ENCODE measurements at places on chromosomes 3 and 15.

DNA sequence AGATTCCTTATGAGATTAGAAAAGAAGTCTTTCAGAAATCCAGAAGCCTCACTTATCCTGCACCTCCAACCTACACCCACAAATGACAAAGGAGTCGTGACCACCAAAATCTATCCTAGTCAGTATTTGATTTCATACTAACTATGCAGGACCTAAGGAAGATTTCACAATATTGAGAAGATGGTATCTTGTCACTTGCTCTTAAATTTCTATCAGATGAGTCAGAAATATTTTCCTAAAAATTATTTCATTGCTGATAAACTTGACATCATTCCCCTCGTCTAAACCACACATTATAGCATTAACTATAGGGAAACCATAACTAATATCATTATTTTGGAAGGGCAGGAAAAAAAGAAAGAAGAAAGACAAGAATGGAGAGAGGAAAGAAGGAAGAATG lies 138.0 kb upstream of the THBS1 start:
- DNase-seq = no peak

DNA sequence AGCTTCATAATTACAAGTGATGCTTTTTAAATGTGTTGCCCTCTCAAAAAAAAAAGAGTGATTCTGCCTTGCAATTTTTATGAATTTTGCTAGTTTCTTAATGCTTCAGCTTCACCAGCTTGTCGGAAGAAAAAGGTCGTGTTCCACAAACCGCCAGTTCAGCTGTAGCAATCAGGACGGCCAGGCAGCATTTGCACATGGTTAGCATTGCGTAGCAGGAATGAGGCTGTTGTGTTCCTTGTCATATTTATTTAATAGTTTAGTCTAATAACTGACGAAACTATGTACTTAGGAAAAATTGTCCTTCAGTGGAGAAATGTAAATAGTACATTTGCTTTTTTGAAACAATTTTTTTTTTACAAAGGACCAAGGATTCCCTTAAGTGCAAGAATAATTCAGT lies 64.9 kb upstream of the SELENOK start:
- DNase-seq = no peak

GRCh38 chr15:73320619-73321180 lies 48.1 kb downstream of the HCN4 start:
- no peak for DNase-seq

GRCh38 chr3:153666991-153667740 lies 454.0 kb upstream of the ARHGEF26 start:
- no peak for DNase-seq

- DNase-seq = peak; percentile 54
These were observed 3.1 kb downstream of the GP5 start for GRCh38 chr3:194395778-194396538.

GRCh38 chr3:101143012-101143411 lies 149.8 kb upstream of the ABI3BP start:
- no peak for DNase-seq

- DNase-seq = no peak
These were observed 12.2 kb upstream of the MAPK6 start for GRCh38 chr15:52006702-52007340.

GRCh38 chr15:68774521-68775235 lies 46.0 kb downstream of the ANP32A start:
- DNase-seq = no peak

DNA sequence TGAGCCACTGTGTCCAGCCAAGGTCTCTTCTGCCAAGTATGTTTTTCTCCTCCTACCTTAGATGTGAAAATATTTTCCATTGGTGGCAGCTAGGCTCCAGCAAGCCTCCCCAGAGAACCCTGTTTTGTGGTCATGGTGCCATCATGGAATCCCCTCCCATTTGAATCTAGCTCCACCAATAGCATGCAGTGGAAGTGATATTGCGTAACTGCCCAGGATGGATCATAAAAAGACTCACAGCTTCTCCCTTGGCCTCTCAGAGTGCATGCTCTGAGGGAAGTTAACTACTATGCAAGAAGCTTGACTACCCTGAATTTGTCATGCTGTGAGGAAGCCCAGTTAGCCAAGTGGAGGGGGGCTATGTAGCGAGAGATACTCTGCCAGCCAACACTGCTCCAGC lies 27.5 kb downstream of the CRYGS start:
- no peak for DNase-seq

DNA sequence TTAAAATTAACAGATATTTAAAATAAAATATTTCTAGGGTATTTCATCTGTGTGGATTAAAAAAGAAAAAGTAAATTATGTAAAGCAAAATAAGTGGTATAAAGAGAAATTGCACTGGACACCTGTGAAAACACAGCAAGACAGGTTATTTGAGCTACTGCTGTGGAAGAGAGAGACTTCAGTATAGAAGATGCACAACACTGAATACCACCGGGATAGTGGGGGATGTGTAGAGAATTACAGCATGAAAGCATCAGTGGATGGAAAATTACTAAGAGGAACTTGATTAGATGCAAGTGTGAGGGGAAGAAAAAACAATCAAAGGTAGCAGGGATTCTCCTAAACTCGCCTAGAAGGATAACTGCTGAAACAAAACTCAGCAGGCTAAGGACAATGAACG lies 1242.5 kb upstream of the GBE1 start:
- no peak for DNase-seq

DNA sequence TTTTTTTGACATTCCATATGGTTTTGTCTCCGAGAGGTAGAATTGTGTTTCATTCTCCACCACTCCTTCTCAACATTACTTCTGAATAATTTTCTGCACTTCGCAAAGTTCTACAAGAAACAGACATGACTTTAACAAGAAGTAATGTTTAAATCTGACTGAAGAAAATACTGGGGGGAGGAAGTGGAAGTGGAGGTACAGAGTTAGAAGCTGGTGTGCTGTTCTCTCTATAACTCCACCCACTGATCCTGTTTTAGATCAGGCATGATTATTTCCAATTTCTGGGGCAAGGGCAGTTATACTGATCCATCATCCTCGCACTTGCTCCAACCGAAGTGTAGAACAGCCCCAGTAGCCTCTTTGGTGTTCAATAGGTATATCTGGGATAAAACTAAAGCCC lies 9.2 kb upstream of the MCCC1 start:
- no peak for DNase-seq

GRCh38 chr3:32181365-32181764 lies 57.1 kb upstream of the CMTM8 start:
- no peak for DNase-seq

DNA sequence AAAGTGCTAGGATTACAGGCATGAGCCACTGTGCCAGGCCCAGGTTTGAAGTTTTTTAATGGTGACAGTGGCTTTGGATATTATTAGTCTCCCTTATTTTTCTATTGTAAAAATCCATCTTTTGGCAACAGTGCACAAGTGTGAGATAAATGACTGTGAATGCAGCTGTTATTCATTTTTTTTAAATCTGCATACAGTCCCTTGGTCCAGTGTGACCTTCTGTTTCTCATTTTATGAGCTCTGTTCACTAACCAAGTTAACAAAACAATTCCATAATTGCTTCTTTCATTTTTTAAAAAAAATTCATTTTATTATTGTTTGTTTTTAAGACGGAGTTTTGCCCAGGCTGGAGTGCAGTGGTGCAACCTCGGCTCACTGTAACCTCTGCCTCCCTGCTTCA lies 381.8 kb downstream of the NAALADL2 start:
- DNase-seq = no peak

GRCh38 chr3:28826840-28827239 lies 454.0 kb upstream of the RBMS3 start:
- DNase-seq = no peak

DNA sequence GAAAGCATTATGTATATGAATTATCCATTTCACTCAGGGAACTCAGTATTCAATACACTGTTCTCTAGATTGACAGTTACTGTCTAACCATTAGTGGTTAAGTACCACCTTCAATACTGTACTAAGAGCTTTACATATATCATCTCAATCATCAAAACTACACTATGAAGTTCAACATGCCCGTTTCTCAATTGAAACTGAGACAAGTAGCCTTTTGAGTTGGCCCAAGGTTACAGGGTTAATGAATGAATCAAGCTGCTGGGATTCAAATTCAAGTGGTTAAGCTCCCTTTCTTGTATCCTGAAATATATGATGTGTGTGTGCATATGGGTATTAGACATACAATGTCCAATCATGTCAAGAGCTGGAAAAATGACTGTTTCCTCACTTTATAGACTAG lies 5.8 kb downstream of the TASOR start:
- DNase-seq = no peak

GRCh38 chr3:87354398-87354797 lies 78.0 kb upstream of the POU1F1 start:
- no peak for DNase-seq

- peak; percentile 21 for DNase-seq
These were observed 89.3 kb downstream of the SLCO3A1 start for GRCh38 chr15:91942720-91943394.

DNA sequence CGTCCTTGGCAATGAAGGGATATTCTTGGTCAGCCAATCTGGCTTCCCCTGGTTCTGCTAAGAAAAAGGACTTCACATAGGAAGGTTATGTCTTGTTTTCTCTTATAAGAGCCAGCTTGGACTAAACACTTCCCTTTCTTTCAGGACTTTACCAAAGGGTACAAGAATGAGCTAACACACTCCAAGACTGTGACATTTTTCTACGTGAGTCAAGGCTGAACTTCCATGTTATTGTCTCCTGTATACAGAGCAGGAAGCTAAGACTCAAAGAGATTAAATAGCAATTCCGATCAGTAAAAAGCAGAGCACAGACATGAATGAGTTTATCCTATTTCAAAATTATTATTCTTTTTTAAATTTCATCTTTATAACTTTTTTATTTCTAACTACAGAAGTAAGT lies 63.3 kb upstream of the STT3B start:
- no peak for DNase-seq

DNA sequence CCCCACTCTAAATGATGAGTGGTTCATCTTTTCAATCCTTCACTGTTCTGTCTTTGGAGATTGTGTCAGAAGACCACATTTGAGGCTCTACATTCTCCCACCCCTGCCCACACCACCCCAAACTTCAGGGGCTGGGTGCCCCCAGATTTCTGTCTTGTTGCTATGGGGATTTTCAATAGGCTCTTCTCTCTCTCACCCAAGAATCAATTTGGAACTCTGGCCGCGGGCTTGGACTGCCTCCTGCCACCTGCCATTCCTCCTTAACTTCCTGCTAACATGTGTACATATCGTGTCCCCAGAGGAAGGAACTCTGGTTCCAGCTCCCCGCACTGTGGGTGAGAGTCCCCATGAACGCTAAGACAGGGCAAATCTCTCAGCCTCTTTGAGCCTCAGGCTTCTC lies 67.4 kb upstream of the LARS2 start:
- no peak for DNase-seq

- DNase-seq = no peak
These were observed 36.8 kb upstream of the XXYLT1 start for GRCh38 chr3:195307711-195308110.

DNA sequence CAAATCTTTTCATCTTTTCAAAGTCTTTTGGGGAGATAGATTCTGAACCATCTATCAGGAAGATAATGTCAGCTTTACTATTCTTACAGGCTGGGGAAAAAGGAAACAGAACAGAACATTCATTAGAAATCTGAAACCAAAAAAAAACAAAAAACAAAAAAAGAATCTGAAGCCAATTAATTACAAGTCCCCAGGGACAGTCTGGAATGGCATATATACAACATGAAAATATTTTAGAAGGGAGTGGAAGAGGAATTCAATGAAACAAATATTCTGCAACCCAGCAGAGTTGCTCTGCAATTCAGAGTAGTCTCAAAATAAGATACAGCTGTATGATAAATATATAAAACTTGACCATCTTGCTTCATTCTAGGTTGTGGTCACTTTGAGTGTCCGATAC lies 41.7 kb upstream of the CAPN7 start:
- no peak for DNase-seq

DNA sequence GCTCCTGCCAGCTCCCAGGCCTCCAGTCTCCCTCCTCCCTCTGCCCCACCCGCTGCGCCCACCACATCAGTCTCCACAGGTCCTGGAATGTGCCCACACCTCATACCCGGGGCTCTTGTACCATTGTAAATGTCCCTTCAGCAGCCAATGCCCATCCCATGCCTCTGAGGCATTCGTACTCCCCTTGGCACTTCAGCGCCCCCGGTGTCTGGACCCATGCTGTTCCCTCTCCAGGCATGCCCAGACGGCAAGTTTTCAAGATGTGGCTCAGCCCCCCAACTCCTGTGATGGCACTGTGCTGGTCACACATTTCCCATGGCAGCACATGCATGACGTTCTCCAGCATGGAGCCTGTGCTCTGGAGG lies 13.3 kb downstream of the PLXND1 start:
- DNase-seq = no peak

GRCh38 chr3:86029590-86029989 lies 961.4 kb downstream of the VGLL3 start:
- no peak for DNase-seq

DNA sequence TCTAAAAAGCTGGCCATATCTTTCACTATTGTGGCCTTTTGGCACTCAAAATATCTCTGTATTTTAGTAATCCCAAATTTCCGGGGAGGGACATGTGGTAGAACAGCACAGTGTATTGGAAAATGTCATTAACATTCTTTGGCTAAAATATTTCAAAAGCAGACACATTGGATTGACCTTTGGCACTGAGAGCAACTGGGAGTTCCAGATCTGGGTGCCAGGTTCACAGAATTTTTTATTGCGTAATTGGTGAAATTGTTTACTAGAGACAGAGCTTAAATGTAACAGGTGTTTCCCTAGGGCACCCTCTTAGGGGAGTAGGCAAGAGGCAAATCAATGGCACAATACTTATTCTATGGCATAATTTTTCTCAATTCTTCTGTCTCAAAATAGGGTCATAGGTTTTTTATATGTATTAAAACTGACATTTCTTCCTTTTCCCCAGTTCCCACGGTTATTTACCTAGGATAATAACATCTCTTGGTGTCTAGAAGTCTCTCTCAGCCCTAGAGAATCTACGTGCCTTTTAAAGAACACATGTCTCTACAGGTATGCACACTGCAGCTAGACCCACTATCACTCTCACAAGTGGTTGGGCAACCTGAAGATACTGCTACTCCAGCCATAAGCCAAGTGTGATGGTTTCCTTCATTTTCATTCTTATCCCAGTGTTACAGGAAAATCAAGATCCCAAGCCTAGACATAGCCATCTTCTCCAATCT lies 10.6 kb downstream of the RBMS3 start:
- DNase-seq = no peak

DNA sequence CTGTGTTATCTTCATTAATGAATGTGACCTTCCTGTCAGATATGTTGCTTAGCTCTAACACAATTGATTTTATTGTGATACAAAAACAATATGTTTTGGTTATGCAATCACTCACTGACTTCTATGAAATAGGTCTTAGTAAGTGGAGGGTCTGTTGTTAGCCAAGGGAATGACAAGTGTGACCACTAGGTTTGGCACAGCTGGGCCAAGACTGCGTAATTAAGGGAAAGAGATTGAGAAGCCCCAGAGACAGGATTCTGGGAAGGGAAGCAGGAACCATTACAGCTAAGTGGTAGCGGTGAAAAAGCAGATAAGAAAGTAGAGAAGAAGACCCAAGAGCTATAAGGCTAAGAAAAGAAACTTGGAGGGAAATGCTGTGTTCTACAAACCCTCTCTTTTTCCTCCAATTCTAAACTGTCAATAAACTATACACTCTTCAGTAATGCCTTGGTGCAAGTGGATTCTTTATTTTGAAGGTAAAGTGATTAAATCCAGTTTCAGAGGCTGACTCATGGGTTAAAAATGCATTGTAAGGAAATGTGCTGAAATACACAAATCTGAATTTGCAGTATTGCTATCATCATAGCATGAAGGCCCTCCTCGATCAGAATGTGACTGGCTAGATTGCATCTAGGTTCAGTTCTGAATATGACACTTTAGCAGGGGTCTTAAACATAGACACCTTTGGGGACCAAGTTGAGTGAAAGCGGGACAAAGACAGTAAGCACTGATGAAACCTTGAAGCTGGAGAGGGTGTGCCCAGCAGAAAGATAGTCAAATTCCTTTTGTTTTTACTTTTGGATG lies 26.1 kb downstream of the KCNMB2 start:
- no peak for DNase-seq

Measured in stimulated activated CD4-positive, alpha-beta T cell treated with anti-CD3 and anti-CD28 coated beads, Interleukin-2, amount 100 ng/mL, for 24 hours (primary cell).